Right cardiac atrium (tissue), 5 donors: ENCODE measurements at places on chromosomes 12 and 14. TPM values are rescaled to one million over a fixed set of nuclear protein-coding genes. Genes with fewer than 3 reads are reported as not detected.

GRCh38 chr14:39028620-39029019 lies 74.4 kb downstream of the SEC23A start:
- no peak for DNase-seq

- no peak for DNase-seq
Observed at GRCh38 chr14:53183611-53184010, 30.5 kb upstream of the DDHD1 start.

- peak; percentile 83 for DNase-seq
Observed at GRCh38 chr14:21024585-21025370, at the start of gene NDRG2. Gene NDRG2 (minus strand): TSS chr14:21025061. CDS start chr14:21023315, 1,746 bp downstream.

CCDC197 gene
- 0.45 TPM for total RNA-seq

DNA sequence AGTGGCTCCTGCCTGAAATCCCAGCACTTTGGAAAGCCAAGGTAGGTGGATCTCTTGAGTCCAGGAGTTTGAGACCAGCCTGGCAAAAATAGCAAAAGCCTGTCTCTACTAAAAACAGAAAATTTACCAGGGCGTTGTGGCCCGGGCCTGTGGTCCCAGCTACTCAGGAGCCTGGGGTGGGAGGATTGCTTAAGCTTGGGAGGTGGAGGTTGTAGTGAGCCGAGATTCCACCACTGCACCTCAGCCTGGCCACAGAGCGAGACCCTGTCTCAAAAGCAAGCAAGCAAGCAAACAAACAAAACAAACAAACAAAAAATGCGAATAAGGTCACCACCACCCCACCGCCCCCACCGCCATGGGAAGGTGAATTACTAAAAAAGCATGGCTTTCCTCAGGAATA lies 238.7 kb downstream of the ATXN7L3B start:
- no peak for DNase-seq

DNA sequence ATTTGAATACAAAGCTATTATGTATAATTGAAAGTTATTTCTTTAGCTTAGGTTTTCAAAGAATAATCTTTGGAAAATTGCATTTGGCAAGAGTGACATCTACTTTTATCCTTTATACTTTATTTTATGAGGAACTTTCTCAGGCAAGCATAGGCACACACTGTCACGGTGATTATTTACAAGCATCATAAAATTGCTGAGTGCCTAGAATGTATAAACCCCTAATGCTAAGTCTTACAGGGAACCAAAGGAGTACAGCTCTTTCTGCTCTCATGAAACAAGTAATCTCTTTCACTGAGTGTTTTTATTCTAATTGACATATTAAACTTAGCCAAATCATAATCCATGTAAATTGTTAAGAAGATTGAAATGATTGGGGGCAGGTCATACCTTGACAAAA lies 154.9 kb downstream of the FSCB start:
- DNase-seq = no peak

GRCh38 chr12:102548543-102548942 lies 68.2 kb upstream of the IGF1 start:
- DNase-seq = peak; percentile 11

SRRM4 gene
- 0.91 TPM for total RNA-seq

- no peak for DNase-seq
Observed at GRCh38 chr14:74568911-74569310, 43.1 kb downstream of the LTBP2 start.

NYNRIN gene
- total RNA-seq = 9.4 TPM

RNASE3 gene
- total RNA-seq = 0.69 TPM

KLRK1 gene
- total RNA-seq = 0.91 TPM

DNA sequence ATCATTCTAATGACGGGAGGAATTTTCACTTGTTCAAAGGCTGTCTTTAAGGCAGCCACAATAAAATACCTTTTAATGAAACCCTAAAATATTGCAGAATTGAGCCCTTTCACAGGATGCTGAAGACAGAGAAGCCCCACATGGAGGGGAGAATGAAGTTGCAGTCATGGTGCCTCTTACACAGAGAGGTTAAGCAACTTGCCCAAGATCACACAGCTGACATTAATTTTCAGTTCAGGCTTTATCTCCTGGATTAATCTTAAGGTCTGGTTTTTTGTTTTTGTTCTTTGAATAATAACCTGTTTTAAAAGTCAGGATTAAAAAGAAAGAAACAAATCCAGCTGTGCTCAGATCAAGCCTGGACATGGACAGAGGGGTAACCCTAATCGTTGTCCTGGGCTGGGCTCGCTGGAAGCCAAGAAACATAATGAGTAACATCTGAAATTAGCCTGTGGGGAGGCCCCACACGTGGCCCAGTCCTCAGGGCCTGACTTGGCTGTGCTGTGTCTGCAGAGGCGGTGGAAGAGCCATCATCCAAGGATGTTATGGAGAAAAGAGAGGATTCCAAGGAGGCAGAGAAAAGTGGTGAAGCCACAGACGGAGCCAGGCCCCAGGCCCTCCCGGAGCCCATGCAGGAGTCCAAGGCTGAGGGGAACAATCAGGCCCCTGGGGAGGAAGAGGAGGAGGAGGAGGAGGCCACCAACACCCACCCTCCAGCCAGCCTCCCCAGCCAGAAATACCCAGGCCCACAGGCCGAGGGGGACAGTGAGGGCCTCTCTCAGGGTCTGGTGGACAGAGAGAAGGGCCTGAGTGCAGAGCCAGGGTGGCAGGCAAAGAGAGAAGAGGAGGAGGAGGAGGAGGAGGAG lies 8.0 kb downstream of the CHGA start:
- peak; percentile 22 for DNase-seq

CLEC7A gene
- 11.7 TPM for total RNA-seq

DNA sequence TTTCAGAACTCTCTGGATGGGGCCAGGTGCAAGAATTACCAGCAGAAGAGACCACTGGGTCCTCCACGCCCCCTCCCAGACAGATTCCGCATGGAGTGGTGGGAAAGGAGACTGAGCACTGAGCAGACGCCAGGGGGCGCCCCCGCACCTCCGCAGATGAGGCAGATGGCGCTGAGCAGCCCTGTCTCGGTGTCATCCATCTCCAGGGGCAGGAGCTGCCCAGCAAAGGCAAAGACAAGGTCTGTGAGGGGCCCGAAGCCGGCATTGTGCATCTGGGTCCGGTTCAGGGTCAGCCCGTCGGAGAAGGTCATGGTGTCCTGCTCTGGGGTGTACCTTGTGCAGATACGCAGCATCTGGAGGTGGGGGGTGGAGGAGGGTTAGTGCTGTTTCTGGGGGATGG lies 6.3 kb upstream of the ITGB7 start:
- DNase-seq = peak; percentile 87

GRCh38 chr14:76484355-76484754 lies 108.4 kb downstream of the ESRRB start:
- no peak for DNase-seq

GRCh38 chr12:103462675-103463074 lies 33.1 kb downstream of the C12orf42 start:
- DNase-seq = no peak

EXOC3L4 gene
- total RNA-seq = 1.1 TPM

DNA sequence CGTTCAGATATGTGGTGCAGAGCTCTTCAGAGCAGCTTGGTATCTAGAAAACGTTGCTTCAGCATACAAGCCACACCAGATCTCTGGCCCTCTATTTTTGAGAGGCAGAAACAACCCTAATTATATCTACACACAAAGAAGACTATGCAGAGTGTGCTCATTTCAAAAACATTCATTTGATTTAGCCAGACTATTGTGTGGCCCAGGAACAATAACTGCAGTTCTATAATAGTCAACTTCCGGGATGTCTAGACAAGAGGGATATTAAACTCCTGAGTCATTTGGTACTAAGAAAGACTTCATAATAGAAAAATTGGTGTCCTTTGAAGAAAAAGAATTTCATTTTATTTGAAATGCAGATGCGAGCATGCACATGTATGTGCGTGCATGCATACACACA lies 153.8 kb downstream of the PELI2 start:
- DNase-seq = no peak

SEL1L gene
- 61.7 TPM for total RNA-seq

GRCh38 chr14:60723907-60724618 lies at the start of gene SIX4:
Gene SIX4 (minus strand): TSS chr14:60724351. CDS start chr14:60724074, 277 bp downstream.
- DNase-seq = peak; percentile 79

DNA sequence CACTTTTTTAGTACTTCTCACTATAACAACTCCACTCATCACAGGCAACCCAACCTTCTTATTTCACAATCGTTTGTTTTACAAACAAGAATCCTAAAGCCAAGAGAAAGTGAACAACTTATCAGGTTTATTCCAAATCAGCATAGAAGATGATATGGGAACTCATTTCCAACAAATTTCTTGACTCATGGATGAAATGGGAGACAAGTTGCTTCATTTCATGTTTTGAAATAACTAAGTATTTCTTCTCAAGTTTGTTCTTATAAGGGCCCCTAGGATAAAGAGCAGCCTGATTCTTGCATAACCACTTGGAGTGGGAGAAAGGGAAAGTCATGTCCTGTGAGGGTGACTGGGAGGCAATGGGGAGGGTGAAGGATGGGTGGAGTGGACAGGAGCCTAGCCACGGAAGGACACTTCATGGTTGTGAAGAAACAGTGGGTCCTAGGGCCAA lies 168.3 kb downstream of the DUSP6 start:
- peak; percentile 62 for DNase-seq

DNA sequence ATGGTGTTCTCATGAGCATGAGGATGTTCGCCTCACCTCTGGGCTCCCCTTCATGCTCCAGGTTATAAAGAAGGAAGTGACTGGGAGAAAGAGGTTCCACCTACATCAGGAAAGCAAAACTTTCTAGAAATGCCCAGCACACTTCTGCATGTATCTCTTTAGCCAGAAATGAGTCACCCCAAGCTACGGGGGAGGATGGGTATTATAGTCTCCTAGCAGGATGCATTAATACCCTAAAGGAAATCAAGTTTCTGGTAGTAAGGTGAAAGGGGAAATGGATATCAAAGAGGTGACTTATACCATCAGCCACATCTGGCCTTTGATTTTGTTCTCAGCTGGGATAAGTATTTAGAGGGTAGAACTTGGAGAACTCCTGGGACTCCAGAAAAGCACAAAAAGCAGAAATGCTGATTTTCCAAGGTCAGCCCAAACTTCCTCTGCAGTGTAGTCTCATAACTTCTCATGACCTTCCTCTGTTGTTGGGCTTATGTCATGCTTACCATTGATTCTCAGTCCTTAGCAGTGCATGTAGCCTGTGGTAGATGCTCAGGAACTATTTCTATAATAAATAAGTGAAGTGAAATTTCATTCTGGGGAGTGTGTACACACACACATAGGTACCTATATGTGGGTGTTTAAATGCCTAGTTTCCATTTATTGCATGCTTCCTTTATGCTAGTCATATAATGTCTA lies 209.4 kb upstream of the CRY1 start:
- DNase-seq = no peak

LMNTD1 gene
- total RNA-seq = 0.35 TPM

DNA sequence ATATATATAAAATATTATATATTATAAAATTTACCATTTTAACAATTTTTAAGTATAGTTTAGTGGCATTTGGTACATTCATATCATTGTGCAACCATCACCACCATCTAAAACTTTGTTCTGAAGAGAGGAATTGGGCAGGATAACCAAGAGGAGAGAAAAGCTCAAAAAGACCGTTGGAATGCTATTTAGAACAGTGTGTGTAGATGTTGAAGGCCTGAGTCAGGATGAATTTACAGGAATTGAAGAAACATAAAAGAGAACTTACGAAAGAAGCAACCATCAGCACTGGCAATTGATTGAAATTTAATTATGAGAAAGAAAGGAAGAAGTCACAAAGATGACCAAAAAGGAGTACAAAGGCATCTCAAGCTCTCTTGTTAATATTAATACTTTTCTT lies 196.9 kb upstream of the PWP1 start:
- DNase-seq = no peak

TESPA1 gene
- total RNA-seq = 0.91 TPM

DNA sequence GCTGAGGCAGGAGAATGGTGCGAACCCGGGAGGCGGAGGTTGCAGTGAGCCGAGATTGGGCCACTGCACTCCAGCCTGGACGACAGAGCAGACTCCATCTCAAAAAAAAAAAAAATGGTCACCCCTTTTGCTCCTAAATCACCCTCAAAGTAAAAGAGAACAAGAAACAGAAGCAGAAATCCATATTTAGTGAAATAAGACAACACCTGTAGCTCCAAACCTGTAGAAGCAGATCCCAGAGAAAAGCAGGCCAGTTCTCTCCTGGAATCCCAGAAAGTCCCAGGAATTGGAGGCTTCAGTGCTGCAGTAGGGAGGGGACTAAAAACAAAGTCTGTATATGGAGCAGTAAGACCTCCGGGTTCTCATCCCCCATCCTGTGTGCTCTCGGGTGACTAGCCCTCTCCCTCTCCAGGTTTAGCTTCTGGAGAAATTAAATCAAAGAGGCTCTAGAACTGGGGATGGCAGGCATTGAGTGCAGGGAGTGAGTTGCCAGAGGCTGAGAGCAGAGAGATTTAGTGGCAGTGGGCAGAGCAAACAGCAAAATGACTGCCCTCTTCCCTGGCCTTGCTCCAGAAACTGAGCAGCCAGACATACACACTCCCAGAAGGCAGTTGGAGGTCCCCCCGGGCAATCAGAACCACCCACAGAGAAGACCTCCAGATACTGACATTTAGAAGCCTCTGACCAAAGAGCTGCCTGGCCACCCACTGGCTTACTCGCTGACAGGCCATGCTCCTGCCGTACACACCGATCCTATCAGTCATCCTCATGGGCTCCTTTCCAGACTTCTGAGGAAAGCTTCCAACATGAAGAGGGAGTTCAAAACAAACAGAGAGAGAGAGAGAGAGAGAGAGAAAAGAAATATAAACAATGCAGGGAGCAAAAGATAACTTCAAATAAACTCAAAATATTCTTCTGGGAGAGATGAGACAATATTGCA lies 6.3 kb upstream of the MLXIP start:
- peak; percentile 67 for DNase-seq

GRCh38 chr12:93125126-93125525 lies 196.0 kb upstream of the EEA1 start:
- no peak for DNase-seq

- no peak for DNase-seq
Observed at GRCh38 chr12:109258607-109259544, 50.2 kb downstream of the FOXN4 start.

- DNase-seq = no peak
Observed at GRCh38 chr14:106843386-106843785, 1317.0 kb downstream of the TMEM121 start.

CD163L1 gene
- 4.8 TPM for total RNA-seq

DNA sequence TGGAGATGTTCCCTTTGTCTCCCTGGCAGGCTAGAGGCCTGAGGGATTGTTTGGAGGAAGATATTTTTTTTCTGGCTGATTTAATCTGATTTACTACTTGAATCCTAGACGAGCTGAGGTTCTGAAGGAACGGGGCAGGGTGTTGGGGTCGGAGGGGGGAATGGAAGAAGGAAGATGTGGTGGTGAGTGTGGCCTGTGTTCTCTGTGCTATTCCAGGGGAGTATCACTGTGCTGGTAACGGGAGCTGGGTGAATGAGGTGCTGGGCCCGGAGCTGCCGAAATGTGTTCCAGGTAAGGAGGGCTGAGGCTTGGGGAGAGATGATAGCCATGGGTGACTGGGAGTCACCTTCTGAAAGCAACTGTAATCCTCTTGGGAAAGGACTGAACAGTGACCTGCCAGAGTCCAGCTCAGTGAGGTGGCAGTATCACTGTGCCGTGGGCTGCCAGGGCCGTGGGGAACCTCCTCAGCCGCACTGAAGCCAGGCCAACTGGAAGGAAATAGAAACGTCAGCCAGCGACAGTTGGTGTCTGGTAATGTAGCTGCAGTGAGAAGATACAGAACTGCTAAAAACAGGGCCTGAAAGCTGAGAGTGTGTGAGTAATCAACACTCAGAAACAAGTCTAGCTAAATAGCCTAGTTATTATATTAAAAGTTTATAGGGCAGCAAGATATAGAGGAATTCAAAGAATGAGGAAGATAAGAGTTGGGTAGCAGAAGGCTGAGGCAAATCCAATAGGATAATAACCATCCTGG lies 7.9 kb downstream of the C1S start:
- DNase-seq = peak; percentile 79

- no peak for DNase-seq
Observed at GRCh38 chr12:91239481-91239880, 56.9 kb upstream of the DCN start.

- no peak for DNase-seq
Observed at GRCh38 chr14:35281341-35281740, 10.8 kb upstream of the PSMA6 start.
